Lower lobe of right lung (tissue), 2 donors: ENCODE measurements at places on chromosomes 5 and 9.

GRCh38 chr9:82567953-82568352 is 495.0 kb downstream of the RASEF start:
- no peak for DNase-seq

DNA sequence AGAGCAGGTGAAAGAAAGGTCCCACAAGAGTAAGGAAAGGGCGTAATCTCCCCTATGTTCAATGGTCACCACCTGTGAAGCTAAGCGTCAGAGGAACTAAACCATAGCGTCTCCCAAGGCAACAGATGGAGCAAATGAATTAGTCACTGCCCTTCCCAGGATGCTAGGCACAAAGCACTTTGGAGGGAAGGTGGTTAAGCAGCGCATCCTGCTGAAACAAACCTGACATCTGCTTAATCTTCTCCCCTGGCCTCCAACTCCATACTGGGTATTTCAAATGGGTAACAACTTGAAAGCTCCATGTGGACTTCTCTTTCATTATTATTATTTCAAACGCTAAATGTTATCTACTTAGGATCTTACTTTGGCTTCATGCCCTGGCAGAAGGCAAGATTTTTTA is 227.3 kb downstream of the MLLT3 start:
- no peak for DNase-seq

DNA sequence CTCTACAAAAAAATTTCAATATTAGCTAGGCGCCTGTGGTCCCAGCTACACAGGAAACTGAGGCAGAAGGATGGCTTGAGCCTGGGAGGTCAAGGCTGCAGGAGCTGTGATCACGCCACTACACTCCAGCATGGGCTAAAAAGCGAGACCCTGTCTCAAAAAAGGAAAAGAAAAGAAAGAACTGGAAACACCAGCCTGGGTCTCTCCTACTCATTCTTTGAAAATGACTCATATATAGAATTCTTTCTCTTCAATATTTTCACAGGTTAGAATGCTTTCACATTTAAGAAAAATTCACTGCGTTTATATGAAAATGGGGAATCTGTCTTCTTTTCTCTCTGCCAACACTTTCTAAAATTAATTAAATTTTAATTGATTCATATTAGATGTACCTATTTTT is 115.6 kb downstream of the TRPM6 start:
- DNase-seq, result no peak

DNA sequence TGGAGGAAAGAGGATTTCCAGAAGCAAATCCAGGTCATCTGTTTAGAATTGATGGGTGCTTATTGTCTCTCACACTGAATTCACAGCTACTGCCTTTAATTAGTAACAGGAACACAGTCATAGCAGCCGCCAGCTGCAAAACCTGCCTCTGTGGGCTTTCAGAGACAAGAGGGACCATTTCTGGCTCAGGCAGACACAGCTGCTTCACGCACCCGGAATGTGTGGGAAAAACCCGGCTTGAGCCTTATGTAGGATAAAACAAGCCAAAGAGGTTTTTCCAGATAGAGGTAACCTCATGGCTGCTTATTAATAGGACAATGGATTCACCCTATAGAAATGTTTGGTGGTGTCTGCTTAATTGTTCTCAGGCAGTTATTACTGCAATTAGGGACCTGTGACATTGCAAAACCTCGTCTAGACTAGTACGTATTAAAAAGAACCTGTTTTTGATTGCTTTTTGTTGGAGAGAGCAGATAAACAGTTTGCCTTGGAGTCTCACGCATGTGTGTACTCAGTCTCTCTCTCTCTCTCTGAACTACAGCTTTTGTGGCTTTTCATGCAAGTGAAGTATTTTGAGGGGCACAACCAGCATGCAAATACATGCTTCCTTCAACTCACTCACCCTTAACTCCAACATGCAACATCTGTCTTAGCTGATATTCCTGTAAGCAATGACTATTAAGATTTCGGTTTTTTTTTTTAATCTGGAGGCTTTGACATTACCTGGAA is 302.7 kb downstream of the PLK2 start:
- no peak for DNase-seq

DNA sequence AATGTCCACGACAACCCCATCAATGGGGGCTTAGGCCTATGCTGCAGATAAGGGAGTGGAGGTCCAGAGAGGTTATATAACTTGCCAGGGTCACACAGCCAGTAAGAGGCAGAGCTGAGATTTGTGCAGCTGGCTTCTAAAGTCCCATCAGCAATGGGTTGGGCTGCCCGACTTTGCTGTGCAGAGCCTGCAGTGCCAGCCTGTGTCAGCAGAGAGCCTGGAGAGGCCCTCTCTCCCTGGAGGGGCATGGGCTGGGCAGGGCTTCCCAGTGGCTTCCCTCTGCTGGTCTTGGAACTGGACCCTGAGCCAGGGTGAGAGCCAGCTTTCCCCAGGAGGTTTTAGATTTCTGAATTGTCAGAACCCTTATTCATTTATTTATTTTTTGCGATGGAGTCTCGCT is 77.2 kb upstream of the RAPGEF1 start:
- no peak for DNase-seq

DNA sequence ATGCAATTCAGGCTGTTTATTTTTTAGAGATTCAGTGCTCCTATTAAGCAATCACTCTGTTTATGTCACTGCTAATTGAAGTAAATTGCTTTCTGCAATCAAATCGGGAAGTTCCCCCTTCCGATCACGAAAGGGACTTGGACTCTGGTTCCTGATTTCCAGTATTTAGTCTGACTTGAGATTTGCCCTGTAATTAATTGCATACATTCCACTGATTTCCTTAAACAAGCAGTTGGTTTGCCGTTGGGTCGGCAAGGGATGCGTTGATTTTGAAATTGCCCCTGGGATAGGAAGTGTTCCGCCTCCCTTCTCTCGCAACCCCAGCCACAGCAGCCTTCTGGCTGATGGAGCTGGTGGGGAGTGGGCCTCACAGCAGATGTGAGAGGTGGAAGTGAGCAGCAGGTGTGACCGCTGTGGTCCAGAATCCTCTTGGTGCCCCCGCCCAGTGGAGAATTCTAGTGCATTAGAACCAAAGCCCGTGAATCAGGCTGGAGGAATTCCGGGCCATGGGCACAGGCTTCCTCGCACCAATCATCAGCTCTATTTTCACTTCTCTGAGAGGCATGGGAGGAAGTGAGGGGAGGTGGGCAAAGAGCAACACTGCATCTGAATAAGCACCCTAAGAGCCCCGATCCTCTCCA is 102.5 kb downstream of the SPRY4 start:
- no peak for DNase-seq

DNA sequence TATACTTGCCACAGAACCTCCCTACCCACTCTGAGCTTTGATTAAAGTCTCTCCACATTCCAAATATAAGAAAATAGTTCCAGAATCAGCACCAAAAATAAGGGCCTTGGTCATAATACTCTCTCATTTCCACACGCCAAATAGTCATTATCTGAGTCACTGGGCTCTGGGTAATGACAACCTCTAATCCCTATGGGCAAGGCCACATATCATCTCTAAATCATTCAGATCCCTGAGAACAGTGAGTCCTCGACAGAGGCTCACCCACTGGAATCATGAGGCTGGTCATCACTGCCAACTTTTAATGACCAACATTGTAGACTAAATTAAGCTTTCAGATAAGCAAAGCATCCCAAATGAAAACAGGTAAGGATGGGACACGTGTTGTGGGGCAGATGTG is 28.1 kb downstream of the FAM114A2 start:
- no peak for DNase-seq
